Gastroesophageal sphincter (tissue), 4 donors: ENCODE measurements at places on chromosomes 5 and 9. TPM values are rescaled to one million over a fixed set of nuclear protein-coding genes. Genes with fewer than 3 reads are reported as not detected.

SH2D3C gene
- 12.1 TPM for total RNA-seq

PCDHA13 gene
- total RNA-seq = 0.22 TPM

CDH9 gene
- total RNA-seq = not detected

IFNA21 gene
- total RNA-seq = not detected

HTR1A gene
- total RNA-seq = not detected

C5orf47 gene
- not detected for total RNA-seq

RNF130 gene
- 84.7 TPM for total RNA-seq

PSAT1 gene
- 5.5 TPM for total RNA-seq

CAVIN4 gene
- total RNA-seq = 1.3 TPM

- no peak for ATAC-seq
These were observed 629.3 kb downstream of the ANXA1 start for GRCh38 chr9:73780916-73781315.

DNA sequence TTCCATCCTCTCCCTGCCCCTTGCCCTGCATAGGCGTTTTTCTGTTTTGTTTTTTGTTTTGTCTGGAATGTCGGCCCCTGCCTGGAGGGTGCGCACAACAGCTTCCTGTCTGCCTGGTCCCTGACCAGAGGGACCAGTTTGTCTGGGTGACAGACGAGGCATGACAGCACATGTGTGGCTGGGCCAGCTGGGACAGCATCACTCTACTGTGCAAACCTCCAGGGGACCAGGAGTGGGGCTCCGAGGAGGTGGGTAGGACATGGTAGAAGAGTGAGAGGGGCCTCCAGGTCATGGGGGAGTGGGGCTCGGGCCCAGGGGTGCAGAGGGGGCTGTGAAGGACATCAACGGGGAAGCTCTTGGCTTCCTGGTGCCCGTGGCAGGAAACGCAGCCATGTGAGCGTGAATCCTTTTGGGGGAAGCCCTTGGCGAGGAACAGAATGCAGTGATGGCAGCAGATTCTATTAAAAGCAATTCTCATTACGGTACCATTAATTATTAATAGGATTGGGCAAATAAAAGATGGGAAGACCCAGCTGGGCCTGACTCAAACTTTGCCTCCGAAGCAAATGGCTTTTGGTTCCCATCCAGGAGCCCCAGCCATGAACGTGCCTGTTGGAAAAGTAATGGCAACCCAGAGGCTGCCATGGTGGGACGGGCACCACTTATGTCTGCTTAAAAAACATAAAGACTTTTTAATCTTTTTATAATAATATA lies 184.4 kb upstream of the IER5L start:
- no peak for ATAC-seq

GRCh38 chr9:37978983-37979382 lies 75.1 kb upstream of the SLC25A51 start:
- ATAC-seq = no peak

DNA sequence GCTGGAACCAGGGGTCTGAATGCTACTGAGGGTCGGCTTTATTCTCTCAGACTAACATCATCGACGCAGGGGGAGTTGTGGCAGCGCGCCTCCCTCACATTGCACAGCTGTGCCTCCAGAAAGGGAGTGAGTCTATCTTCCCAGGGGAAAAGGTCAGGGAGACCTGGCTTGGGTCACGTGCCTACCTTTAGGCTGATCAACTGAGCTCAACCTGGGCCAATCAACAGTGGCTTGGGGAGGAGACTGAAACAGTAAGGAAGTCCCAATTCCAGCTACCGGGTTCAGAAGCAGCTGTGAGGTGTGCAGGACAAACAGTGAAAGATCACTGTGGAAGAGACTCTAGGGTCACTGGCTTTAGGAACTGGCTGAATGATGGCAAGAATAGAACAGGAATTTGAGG lies 14.3 kb downstream of the SNX30 start:
- no peak for ATAC-seq

GRCh38 chr9:79684711-79685575 lies 113.2 kb downstream of the TLE4 start:
- ATAC-seq = no peak

- no peak for ATAC-seq
These were observed 11.6 kb downstream of the BRD9 start for GRCh38 chr5:880816-881550.

- ATAC-seq = no peak
These were observed 597.0 kb downstream of the CHSY3 start for GRCh38 chr5:130501151-130501865.

- no peak for ATAC-seq
These were observed 59.7 kb upstream of the TMED7 start for GRCh38 chr5:115685490-115685889.

- no peak for ATAC-seq
These were observed 44.6 kb downstream of the BARX1 start for GRCh38 chr9:93910598-93910997.

DNA sequence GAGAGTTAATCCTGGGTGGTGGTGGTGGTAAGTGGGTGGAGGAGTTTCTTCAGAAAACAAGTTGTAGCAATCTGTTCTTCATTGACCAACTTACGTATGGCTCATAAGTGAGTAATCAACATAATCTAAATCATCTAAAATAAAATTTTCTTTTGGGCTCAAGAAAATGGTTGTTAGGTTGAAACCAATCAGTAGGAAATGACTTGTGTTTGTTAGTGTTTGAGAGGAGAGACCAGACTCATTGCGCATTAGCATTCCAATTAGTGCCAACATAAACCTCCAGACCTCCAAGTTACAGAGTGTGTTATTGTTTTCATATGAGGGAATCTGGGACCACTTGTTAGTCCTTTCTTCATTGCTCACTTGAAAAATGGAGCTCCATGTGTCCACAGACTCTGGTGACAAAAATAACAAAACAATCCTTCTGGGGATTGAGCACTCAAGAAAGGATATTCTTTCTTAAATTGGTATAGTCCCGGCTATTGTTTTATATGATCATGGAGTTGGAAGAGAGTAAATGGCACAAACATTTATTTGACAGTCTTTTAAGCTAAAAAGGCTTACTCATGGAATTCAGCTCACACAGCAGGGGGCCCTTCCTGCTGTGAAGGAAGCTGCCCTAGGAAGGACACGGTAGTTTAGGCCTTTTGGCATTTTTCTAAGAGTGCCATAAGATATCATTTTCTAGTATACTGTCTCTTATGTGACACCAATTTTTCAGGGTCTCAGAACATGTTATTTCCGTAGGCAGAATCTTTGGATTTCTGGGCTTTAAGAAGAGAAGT lies 441.1 kb downstream of the EBF1 start:
- ATAC-seq = no peak

DNA sequence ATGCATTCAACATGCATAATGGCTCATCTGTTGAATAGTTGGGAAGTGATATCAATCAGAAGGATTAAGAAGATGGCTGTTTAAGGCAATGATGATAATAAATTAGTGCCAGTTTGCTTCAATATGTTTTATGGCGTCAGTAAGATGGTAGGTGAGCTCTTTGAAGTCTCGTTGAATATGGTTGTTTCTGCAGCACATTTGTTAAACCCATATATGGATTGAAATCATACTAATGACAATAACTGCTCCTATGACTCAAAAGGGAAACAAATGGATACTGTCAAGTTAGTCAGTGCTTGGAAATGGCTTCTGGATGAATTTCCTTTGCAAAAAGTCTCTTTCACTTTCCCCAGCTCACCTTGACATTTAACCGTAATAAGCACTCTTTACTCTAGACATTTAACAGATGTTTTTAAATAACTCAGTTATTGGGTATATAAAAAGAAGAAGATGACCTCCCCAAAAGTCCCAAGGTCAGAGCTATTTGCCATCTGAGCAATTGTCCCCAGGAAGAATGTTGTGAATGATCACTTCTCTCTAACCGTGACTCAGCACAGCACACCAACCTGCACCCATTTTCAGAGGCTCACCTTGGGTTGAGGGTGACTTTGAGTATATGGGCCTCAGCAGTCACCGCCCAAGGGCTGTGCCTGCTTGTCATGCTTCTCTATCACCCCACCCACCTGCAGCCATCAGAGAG lies 133.4 kb downstream of the GRIA1 start:
- ATAC-seq = no peak

GRCh38 chr9:79824265-79824664 lies 252.5 kb downstream of the TLE4 start:
- no peak for ATAC-seq

GRCh38 chr5:163496286-163496685 lies 9.1 kb upstream of the MAT2B start:
- ATAC-seq = no peak

GRCh38 chr9:134475011-134475790 lies 148.9 kb downstream of the RXRA start:
- peak; percentile 77 for ATAC-seq

GRCh38 chr9:111957856-111958631 lies 61.4 kb downstream of the UGCG start:
- ATAC-seq = peak; percentile 86

DNA sequence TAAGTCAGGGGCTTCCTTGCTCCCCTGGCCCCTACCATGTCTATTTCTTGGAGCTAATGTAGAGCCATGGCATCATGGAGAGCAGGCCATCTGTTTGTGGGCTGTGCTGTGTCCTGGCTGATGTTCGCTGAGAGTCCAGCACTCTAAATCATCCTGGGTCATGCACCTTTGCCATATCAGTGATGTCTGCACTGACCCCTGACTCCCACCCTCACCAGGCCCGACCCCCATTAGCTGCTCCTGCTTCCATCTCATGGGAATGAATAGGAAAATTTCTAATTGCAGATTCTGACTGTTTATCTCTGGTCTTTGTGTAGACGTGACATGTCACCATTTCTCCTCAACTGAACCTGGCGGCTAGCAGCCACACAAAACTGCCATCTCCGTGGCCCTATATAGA lies 236.9 kb downstream of the NSG2 start:
- no peak for ATAC-seq

- no peak for ATAC-seq
These were observed 24.3 kb downstream of the RAD23B start for GRCh38 chr9:107307331-107307730.

- ATAC-seq = no peak
These were observed 252.4 kb upstream of the IRX1 start for GRCh38 chr5:3343211-3343610.

- ATAC-seq = no peak
These were observed 5.8 kb downstream of the DPP7 start for GRCh38 chr9:137108608-137109249.
